Sciatic nerve (tissue), 2 donors: ENCODE measurements at places on chromosomes 3 and 15. TPM values are rescaled to one million over a fixed set of nuclear protein-coding genes. Genes with fewer than 3 reads are reported as not detected.

DNA sequence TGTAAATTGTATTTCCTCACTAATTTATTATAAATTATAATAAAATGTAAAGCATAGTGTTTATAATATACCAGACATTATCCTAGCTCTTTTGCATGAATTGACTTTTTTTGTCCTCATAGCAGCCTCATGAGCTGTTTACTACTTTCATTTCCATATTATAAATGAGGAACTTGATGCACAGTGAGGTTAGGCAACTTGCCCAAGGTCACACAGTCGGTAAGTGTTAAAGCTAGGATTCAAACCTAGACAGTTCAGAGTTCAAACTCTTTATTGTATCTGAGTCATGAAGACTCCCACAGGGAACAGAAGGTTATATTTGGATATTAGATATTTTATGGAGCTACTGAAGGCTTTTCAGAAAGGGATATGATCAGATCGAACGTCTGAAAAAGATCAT lies 322.2 kb upstream of the SATB1 start:
- no peak for DNase-seq

DNA sequence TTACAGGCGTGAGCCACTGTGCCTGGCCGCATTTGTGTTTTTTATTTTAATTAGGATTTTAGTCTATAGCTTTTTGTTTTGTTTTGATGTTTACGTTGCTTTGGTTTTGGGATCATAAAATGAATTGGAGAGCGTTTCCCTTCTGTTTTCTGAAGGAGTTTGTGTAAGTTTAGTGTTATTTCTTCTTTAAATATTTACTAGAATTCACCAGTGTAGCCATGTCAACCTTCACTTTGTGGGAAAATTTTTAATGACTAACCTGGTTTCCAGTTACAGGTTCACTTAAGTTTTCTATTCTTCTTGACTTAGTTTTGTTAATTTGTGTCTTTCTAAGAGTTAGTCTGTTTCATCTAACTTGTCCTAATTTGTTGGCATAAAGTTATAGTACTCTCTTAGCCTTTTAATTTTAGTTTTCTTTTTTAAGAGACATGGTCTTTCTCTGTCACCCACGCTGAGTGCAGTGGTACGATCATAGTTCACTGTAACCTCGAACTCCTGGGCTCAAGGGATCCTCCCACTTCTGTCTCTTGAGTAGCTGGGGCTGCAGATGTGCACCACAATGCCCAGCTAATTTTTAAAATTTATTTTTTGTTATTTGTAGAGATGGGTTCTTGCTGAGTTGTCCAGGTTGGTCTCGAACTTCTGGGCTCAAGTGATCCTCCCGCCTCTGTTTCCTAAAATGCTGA lies 61.0 kb downstream of the CHD2 start:
- no peak for DNase-seq

DNA sequence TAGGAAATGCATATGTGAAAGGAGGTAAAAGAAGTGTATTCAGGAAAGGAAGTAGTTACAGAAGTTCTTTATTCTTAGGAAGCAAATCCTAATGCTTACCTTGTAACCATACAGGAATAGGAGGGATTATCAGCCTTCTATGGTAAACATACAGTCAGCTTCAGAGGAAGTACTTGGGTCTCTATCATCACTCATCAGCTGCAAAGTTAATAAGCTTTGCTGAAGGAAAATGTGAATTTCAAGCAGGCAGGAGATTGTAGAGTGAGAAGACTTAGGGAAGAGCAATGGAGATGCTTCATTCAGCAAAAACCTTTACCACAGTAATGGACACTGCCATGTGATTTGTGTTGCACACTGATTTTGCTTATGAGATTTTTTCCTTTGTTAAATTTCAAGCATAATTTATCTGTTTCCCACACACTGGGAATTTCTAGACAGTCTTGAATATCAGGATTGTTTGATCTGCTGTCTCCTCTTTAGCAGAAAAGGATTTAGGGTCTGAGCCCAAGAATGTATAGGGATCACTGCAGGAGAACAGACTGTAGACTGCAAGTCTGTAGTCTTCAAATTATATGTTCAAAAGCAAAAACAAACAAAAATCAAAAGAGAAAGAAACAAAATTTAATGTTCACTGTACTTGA lies 150.8 kb downstream of the ZNF609 start:
- DNase-seq: no peak

- DNase-seq: no peak
Observed at GRCh38 chr3:131819381-131820055, 215.3 kb downstream of the CPNE4 start.

- DNase-seq: no peak
Observed at GRCh38 chr3:120192159-120192558, 92.9 kb downstream of the GPR156 start.

DNA sequence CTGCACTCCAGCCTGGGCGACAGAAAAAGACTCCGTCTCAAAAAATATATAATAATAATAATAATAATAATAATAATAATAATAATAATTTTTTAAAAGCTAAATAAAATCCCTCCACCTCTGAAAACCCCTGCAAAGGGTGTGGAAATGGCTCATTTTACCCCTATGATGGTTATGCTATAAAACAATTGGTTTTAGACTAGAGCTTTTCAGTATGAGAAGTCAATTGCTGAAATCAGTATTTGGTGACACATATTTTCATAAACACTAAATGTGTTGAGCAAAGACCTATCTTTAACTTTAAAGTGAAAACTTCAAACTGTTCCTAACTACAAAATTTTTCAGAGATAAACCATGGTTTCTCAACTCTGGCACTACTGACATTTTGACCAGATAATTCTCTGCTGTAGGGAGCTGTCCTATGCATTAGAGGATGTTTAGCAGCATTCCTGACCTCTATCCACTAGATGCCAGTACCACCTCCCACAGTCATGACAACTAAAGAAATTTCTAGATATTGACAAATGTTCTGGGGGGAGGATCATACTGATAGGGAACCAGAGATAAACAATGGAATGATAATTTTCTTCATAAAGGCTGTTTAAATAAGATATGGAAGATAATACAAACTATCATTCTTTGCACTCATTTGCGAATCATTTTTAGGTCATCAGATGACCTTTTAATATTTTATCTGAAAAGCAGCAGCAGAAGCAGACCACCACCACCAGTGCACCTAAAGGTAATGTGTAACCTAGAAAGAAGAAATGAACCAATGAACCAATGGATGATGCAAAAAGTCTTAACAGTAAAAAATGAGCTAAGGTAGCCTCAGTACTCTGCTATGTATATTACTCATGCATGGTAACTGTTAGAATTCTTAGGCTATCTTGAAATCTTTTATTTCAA lies 13.8 kb downstream of the PTPN9 start:
- no peak for DNase-seq

- no peak for DNase-seq
Observed at GRCh38 chr3:171806200-171807128, 3.8 kb downstream of the PLD1 start.

- no peak for DNase-seq
Observed at GRCh38 chr3:82707035-82707434, 945.6 kb upstream of the GBE1 start.

DNA sequence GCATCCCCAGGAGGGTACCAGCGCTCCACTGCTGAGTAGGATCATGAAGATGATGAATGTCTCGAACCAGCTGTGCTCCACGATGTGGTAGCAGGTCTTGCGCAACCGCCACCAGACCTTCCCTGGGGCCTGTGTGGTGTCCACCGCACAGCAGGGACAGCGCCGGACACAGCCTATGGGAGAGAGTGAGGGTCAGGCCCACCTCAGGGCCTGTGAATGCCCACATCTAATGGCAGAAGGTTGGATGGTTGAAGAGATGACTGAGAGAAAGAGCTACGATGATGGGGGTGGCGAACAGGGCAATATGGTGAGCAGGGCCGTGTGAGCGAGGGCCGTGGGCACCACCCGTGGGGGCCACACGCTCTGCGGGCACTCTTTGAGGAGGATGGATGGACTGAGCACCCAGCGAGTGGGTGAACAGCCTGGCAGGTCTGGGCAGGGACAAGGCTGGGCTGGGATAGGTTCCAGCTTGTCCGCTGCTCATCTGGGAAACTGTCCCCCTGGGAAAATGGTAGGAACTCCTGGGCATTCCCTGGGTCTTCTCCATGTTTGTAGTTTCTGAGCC lies 74.1 kb downstream of the SCN5A start:
- peak; percentile 45 for DNase-seq

- DNase-seq: no peak
Observed at GRCh38 chr3:102038477-102039142, 189.3 kb downstream of the NFKBIZ start.

DNA sequence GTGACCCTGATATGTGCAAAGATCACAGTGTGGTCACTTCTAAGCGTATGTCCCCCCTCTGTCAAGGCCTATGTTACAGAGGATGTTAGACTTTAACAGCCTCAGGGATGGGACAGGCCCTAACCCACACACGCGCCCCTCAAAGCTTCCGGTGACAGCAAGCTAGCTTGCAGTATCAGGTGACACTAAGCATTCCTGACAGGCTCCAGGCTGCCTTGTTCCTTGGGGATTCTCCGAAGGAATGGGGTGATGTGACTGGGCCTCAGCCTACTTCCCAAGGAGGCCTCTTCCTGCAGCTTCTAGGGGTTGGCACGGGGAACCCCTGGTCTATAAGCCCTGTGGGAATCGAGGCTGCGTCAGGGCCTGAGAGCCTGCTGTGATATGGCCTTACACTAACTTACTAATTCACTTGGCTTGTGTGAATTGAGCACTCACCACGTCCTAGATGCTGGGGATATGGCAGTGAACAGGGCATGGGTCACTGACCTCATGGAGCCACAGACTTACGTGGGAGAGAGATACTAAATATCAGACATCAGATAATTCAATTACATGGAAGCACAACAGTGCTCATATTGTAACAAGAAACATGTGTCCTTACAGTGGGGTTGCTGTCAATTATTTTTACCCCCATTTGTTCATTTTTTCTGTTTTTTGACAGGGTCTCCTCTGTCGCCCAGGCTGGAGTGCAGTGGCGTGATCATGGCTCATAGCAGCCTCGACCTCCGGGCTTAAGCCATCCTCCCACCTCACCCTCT lies 11.4 kb upstream of the SPTBN5 start:
- DNase-seq: no peak

- DNase-seq: peak; percentile 77
Observed at GRCh38 chr15:69478259-69478781, 25.7 kb downstream of the RPLP1 start.

GRCh38 chr3:138912237-138912636 lies 34.7 kb downstream of the FOXL2 start:
- DNase-seq: no peak

GRCh38 chr3:4908433-4909156 lies 70.6 kb upstream of the BHLHE40 start:
- no peak for DNase-seq

GRCh38 chr15:38215707-38216106 lies 36.9 kb upstream of the SPRED1 start:
- DNase-seq: no peak

DNA sequence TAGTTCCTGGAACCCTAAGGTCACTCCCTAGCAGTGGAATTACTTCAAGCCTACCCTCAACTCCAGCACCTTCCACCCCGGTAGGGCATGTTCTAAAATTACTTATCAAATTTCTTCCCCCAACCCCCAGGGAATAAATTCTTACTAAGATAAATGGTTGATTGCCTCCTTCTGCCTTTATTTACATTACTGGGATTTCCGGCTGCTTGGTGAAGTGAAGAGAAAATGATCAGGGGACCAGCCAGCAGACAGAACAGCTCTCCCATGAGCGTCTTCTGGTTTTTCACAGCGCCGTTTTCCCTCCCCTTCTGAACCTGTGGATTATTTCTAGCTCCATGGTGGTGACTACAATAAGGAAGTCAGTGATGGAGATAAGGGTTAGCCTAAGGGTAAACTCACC lies 521.5 kb upstream of the PPP2R3A start:
- no peak for DNase-seq

DNA sequence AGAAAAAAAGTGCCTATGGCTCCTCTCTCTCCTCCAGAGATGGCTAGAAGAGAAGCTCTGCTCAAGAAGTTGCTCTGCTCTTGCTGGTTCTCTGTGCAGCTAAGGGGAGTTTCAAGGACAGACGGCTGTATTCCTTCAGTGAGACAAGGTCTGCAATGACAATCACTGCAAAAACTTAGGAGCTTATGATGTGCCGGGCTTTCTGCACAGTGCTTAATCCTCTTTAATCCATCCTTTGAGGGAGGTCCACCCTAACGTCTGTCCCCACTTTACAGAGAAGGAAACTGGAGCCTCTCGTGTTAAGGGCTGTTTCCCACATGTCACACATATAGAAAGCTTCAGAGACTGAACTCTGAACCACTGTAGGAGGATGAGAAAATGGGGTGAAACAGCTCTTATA lies 260.6 kb downstream of the MEX3B start:
- DNase-seq: no peak

GRCh38 chr3:1883534-1883933 lies 215.1 kb upstream of the CNTN4 start:
- DNase-seq: no peak

- no peak for DNase-seq
Observed at GRCh38 chr15:39625451-39625850, 44.6 kb downstream of the THBS1 start.

GRCh38 chr3:51388286-51389029 lies 2.6 kb upstream of the RBM15B start:
- no peak for DNase-seq

- no peak for DNase-seq
Observed at GRCh38 chr15:72411544-72411943, 13.4 kb downstream of the TMEM202 start.

GRCh38 chr15:33860754-33861153 lies 107.5 kb upstream of the CHRM5 start:
- no peak for DNase-seq

- no peak for DNase-seq
Observed at GRCh38 chr3:39705351-39705900, 104.0 kb upstream of the MYRIP start.

DNA sequence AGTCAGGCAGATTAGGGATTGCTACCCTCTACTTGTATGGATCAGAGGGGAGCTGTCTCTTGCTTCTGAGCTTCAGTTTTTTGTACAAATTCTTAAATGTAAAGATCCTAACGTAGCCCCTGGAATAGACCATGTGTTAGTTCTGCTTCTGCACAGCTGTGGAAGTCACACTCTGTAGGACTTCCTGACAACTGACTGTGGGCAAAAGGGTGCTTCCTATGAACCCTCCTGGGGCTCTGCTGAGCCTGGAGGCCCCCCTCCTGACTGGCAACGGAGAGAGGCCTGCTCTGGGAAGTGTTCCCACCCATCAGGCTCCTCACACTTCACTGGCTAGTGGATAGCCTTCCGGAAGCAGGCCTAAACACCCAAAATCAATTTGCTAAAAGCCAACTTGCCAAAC lies 131.0 kb downstream of the RPLP1 start:
- DNase-seq: no peak

- DNase-seq: no peak
Observed at GRCh38 chr15:83435782-83436181, 11.4 kb upstream of the SH3GL3 start.

PLXNA1 gene
- 35.9 TPM for total RNA-seq

NCBP2 gene
- 39.9 TPM for total RNA-seq

TMEM207 gene
- total RNA-seq: not detected

CSPG4 gene
- 57.5 TPM for total RNA-seq

FGF7 gene
- total RNA-seq: 239 TPM

DNAH1 gene
- 20.1 TPM for total RNA-seq

NR2E3 gene
- not detected for total RNA-seq

AP3B2 gene
- total RNA-seq: 2.4 TPM

SLCO2A1 gene
- 34.1 TPM for total RNA-seq

GUCA1C gene
- total RNA-seq: not detected

UROC1 gene
- not detected for total RNA-seq

USP3 gene
- 58.2 TPM for total RNA-seq

RASGRP1 gene
- 1.2 TPM for total RNA-seq

LYZL4 gene
- not detected for total RNA-seq

HPS3 gene
- total RNA-seq: 27.4 TPM

SPATA12 gene
- not detected for total RNA-seq
